ENCODE measurements at places on chromosomes 2 and 18.
A peak's percentile ranks its signal among the peaks of the same experiment; 100 is the strongest.

GRCh38 chr2:221570321-221570935 lies 1.7 kb downstream of the EPHA4 start:
- DNase-seq = peak; percentile 52

DNA sequence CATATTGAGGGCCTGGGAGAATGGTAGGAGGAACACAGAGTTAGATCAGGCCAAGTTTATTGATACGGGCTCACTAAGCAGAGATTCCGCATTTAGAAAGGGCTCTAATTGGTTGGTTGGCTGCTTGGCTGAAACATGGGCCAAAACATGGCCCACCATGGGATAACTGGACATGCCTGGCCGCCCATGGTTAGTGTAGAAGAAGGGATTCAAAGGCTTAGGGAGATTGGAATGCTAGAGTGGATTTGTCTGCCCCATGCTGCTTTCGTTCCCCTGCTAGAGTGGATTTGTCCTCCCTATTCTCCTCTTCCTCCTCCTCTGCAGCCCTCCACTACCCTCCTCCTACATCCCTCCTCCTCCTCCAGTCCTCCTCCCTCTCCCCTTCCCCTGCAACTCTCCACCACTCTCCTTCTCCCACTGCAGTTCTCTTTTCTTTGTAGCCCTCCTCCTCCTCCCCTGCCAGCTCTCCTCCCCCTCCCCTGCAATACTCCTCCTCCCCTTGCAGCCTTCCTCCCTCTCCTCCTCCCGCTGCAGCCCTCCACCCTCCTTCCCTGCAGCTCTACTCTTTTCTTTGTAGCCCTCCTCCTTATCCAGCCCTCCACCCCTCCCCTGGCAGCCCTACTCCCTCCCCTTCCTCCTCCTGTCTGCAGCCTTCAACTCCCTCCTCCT lies 17.2 kb downstream of the BOK start:
- no peak for DNase-seq

- no peak for DNase-seq
Observed at GRCh38 chr2:185618625-185619024, 120.0 kb upstream of the FSIP2 start.

DNA sequence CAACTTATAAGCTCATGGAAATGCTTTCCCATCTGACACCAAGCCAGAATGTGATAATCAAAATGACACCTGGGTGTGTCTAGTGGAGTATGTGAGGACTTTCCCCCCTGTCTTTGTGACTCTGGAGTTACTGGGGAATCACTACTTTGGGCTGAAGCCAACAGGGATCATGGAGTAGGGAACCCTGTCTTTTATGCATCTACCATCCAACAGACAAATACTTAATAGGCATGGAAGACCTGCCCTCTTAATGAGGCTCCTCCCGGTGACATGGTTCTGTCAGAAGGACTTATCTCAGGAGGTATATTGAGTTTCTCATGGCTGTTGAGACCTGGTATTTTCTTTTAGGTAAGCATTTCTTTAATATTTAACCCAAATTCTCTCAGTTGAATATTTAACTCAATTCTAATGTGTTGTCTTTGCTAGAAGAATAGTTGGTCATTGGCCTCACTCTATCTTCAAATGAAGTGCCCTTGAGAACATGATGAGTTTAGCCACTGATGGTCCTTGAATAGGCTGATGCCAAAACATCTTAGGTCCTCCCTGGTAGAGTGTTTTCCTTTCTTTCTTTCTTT lies 42.1 kb downstream of the TGIF1 start:
- no peak for DNase-seq

GRCh38 chr2:69149631-69150215 lies 136.7 kb downstream of the ANTXR1 start:
- DNase-seq = peak; percentile 93

DNA sequence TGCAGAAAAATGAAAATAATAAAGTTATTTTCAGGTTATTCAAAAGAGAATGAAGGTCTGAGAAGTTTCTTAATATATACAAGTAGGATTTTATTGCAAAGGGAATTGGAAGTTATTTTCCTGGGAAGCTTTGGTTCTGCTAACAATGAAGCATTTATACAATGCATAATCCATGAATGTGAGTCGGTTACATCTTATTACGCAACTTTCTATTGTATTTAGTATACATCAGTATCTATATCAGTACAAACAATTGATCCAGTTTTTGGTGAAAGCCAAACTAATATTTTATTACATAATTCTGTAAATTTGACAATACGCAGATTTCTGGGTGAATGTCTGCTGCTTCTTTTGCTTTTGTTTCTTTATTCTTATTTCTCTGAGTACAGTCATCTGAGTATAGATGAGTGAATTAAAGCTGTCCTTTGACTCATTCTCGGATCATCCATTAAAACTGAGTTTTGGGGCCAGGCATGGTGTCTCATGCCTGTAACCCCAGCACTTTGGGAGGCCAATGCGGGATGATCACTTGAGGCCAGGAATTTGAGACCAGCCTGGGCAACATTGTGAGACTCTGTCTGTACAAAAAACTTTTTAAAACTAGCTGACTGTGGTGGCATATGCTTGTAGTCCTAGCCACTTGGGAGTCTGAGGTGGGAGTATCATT lies 108.5 kb downstream of the SOCS6 start:
- DNase-seq = no peak

DNA sequence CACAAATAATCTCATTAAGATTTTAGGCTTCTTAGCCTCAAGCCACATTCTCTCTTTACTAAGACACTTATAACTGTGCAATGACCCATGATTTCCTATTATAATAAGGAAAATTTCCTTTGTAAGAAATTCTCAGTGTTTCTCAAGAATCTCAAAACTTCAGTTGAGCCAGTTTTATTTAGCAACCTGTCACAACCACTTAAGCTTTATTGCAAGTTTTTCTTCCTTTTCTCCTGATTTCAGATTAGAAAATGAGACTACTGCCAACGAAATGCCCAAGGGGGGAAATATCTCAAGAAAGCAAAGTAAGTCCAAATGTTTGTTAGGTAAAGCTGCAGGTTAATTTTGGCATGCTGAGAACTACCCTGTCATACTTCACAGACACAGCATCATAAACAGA lies 178.5 kb downstream of the THADA start:
- DNase-seq = no peak

- DNase-seq = no peak
Observed at GRCh38 chr2:84631047-84631446, 114.7 kb downstream of the DNAH6 start.
